ENCODE measurements at places on chromosomes 16 and 17. TPM values are rescaled to one million over a fixed set of nuclear protein-coding genes. Genes with fewer than 3 reads are reported as not detected.

DNA sequence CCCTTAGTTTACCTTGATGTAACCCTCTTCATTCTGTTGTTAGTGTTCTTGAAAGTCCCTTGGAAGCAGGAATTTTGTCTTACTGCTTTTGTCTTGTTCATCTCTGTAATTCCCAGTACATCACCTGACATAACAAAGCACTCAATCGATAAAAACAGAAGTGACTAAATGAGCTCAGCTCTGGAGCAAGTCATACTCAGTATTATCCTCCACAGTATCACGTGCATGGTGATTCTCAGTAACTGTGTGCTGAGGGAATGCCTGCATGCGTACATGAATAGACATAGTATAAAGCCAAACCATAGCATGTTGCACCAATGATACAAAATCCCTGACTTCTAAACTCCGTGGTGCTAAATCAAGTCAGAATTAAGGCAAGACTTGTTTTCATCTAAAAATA lies 7.2 kb downstream of the KRT38 start:
- no peak for DNase-seq

DNA sequence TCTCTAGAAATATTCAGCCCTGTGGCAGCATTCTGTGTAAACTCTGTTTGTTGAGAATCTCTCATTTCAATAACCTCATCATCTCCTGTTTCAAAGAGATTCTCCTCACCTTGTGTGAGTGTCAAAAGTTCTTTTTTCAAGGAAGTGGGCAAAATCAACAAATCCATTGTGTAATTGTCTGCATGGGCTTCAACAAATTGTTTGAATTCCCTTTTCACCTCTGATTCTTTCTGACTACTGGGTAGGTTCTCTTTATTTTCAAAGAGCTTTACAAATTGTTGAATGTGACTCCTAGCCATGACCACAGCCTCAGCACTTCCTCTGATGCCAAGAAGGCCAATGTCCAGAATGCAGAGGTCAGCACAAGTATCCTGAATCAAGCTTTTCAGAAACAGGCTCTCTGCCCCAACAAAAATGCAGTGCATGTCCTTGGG lies 48.0 kb downstream of the N4BP1 start:
- DNase-seq = no peak

- DNase-seq = no peak
Observed at GRCh38 chr16:75063549-75064088, 53.0 kb downstream of the LDHD start.

- no peak for DNase-seq
Observed at GRCh38 chr16:53755026-53755910, 51.3 kb downstream of the FTO start.

GRCh38 chr17:39634384-39634871 lies 2.5 kb upstream of the STARD3 start:
- DNase-seq = no peak

- DNase-seq = no peak
Observed at GRCh38 chr17:29867643-29868181, 62.3 kb downstream of the SSH2 start.

GRCh38 chr17:65473363-65473762 lies 88.1 kb downstream of the AXIN2 start:
- DNase-seq = no peak

GRCh38 chr16:58415003-58415402 lies 22.7 kb downstream of the GINS3 start:
- no peak for DNase-seq

- no peak for DNase-seq
Observed at GRCh38 chr17:1482680-1483079, 9.8 kb downstream of the MYO1C start.

DNA sequence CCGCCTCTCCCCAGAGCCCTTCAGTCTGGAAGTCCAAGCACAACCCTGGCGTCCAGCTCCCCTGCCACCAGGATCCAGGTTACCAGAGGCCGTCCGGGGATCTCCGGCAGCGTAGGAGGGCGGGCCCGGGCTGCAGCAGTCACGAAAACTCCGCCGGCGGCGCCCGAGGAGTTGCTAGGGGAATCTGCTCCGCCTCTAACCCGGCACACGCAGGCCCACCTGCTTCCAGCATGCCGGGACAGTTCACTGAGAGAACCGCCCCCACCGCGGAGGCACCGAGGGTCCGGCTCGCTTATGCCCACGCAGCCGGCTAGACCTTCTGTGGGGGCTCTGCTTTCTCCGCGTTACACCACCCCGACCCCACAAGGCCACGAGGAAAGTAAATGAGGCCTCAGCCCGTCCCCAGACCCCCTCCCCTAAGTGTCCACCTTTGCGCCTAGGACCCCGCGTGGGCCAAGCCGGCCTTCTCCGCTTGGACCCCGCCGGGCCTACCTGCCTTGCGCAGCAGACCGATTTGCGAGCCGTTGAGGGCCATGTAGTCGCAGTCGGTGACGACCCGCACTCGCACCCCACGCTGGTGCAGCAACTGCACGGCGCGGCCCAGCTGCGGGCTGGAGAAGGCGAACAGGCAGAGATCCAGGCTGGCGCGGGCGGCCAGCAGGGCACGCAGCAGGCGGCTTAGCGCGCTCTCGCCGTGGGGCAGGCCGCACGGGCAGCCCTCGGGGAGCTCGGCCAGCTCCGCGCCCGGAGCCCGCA lies 587 bp downstream of the PLD6 start:
- no peak for DNase-seq

DNA sequence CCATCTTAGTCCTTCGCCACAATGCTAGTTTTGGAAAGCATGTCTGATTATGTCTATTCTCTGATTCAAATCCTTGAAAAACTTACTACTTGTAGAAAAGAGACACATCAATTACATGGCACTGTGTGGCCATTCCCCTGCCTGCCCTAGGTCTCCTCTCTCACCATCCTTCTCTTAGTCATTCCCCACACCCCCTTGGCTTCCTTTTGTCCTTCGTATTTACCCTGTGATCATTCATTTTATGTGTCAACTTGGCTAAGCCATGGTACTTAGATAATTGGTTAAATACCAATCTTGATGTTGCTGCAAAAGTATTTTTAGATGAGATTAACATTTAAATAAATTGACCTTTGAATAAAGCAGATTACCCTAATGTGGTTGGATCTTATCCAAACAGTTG lies 122.9 kb upstream of the CDH11 start:
- no peak for DNase-seq

DNA sequence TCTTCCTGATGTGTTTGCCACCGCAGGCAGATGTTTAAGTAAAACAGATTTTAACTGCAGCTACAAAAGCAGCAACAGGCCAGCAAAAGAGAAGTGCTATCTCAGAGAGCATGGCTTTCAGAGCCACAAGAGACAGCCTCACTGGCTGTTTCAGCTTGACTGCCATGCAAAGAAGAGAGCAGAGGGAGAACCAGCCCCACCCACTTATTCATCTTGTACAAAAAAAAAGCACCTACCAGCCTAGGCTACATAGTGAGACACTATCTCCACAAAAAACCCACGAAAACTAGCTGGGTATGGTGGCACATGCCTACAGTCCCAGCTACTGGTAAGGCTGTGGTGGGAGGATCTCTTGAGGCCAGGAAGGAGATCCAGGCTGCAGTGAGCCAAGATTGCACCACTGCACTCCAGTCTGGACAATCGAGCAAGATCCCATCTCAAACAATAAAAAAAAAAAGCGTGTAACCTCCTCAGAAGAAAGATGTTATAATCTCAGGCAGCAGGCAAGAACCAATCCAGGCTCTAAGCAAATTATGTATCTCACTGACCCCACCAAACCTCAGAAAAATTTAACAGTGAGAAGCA lies 30.0 kb downstream of the STH start:
- DNase-seq = no peak

DNA sequence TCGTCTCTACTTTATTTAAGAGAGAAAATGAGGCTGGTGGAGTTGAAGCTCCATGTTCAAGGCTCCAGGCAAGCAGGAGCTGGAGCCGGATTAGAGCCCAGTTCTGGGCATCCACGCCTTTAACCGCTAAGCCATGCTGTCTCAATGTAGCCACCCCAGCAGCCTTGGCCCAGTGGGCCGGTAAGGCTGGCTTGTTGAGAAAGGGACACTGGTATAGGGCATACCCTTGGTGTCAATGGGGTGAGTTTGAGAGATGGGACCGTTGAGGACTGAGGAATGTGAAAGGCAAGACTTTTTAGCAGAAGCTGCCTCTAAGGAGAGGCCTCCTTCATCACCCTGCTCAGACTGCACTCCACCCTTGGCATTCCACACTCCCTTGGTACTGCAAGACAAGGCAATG lies 147.4 kb downstream of the CYLD start:
- no peak for DNase-seq

DNA sequence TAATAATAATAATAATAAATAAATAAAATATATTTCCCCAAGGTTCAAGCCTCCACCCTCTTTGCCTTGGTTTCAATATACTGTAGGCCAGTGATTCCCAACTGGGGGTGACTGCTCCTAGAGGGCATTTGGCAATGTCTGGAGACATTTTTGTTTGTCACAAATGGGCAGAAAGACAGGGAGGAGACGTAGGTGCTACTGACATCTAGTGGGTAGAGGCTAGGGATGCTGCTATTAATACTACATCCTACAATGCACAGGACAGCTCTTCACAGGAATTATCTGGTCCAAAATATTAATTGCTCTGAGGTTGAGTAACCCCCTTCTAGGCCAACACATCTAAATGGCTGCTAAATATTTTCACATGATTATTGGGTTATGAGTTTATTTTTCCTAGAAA lies 12.8 kb upstream of the PRR14 start:
- DNase-seq = no peak

DNA sequence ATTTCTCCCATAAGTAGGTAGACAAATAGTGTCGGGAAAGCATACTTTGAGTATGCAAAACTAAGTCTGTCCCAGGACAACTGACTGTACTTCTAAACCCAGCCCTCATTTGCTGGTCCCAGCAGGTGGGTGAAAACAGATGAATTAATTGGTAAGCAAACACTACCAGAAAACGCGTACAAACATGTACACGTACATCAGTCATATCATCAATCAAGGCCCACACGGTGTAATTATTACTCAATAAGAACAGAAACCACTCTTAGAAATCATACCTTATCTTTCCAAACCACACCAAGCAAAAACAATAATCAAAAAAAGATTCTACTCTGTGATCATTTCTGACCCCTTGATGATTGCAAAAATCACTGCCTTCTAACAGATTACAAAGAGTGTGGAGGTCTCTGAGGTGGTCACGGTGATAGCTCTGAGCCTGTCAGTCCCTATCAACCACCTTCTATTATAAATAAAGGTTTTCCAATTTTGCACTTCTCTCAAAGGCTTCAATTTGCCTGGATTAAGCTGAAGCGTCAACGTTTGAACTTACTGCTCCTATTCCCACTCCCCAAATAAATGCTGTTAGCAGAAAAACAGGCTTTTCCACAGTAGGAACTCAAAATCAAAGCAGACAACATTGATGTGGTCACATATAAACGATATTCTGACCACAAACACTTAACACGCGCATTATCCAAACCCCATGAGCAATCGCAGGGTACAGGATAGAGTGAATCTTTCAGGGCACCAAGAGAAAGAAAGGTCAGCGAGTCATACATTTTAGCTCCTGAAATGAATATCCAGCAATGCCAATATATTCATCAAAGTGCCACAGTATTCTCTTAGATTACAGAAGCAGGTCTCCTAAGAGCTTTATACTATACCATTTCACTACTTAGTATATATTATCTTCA lies 211.9 kb downstream of the STX8 start:
- no peak for DNase-seq

DNA sequence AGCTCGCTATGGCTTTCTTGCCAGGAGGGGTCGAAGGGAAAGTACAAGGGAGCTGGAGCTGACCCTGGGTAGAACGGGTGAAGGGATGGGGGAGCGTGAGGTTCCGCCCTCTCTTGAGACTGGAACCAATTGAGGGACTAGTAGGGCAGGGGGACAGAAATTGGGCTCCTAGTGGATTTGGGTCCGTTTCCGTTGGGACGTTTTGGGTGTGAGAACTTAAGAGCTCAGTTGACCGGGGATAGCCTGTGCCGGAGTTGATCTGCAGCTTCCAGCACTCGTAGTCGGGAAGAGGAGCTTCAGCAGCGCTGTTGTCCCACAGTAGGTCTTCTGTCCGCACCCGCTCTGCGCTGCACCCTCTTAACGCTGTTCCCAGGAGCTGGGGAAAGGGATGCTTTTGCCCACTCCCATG lies 481 bp downstream of the CNTROB start:
- no peak for DNase-seq

DNA sequence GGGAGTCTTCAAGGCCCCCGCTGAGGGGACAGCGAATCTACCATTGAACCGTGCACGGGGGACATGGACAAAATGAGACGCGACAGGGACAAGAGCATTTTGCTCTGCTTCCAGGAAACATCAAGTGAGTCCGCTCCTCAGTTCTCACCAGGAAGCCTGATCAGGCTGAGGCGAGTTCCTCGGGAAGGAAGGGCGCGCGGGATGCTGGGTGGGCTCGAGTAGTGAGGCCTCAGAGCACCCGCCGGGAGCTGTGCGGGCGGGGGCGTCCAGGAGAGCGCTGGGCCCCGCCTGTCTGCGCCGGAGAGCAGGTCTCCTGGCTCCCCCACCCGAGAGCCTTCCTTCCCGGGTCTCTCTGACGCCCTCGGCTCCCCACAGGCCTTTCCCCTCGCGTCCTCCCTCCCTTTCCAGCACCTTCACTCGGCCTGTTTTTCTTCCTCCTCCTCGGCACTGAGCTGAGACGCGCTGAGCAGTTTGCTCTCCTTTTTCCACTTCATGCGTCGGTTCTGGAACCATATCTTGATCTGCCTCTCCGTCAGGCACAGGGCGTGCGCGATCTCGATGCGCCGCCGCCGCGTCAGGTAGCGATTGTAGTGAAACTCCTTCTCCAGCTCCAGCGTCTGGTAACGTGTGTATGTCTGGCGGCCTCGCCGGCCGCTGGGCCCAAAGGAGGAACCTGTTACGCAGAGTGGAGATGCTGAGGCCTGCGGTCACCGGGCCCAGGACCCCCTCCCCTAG lies 2.6 kb upstream of the HOXB5 start:
- DNase-seq = no peak

GRCh38 chr17:80061421-80061820 lies 25.0 kb downstream of the CCDC40 start:
- no peak for DNase-seq

The KRTAP16-1 gene
- total RNA-seq = not detected

The SPNS2 gene
- total RNA-seq = 12.2 TPM

The FBXW10 gene
- 0.16 TPM for total RNA-seq

The PRAC2 gene
- total RNA-seq = 7.9 TPM

The TEN1 gene
- 35.5 TPM for total RNA-seq

The KRTAP4-3 gene
- not detected for total RNA-seq

The NLGN2 gene
- total RNA-seq = 88.0 TPM

The CLEC10A gene
- not detected for total RNA-seq

The HES7 gene
- total RNA-seq = 0.45 TPM

The PRSS21 gene
- not detected for total RNA-seq

The AANAT gene
- not detected for total RNA-seq

The SCIMP gene
- total RNA-seq = not detected

The TBX6 gene
- total RNA-seq = 2.7 TPM

The UTS2R gene
- 7.6 TPM for total RNA-seq
